ENCODE measurements at places on chromosomes 12 and 14.

GRCh38 chr14:50362764-50363713 is 33.6 kb downstream of the CDKL1 start:
- DNase-seq, result peak; percentile 47

- peak; percentile 82 for DNase-seq
Measured at GRCh38 chr12:89225401-89225800, 126.9 kb downstream of the DUSP6 start.

DNA sequence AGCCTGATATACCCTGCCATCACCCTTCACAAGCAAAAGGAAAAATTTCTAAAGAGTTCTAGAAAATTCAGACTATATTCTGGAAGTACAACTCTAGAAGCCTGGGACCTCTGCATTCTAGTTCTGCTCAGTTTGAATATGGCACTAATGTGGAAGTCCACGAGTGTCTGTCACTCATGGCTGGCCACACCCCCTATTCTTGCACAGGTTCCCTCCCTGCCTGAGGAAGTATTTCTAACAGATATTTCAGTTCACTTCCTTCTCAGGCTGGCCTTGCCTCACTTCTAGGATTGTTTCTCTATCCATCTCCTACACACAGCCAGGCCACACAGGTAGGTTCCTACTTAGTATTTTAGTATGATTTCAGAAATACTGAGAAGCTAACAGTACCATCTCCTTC is 67.4 kb downstream of the PHLDA1 start:
- no peak for DNase-seq

GRCh38 chr12:704516-705242 is 41.4 kb upstream of the NINJ2 start:
- no peak for DNase-seq

DNA sequence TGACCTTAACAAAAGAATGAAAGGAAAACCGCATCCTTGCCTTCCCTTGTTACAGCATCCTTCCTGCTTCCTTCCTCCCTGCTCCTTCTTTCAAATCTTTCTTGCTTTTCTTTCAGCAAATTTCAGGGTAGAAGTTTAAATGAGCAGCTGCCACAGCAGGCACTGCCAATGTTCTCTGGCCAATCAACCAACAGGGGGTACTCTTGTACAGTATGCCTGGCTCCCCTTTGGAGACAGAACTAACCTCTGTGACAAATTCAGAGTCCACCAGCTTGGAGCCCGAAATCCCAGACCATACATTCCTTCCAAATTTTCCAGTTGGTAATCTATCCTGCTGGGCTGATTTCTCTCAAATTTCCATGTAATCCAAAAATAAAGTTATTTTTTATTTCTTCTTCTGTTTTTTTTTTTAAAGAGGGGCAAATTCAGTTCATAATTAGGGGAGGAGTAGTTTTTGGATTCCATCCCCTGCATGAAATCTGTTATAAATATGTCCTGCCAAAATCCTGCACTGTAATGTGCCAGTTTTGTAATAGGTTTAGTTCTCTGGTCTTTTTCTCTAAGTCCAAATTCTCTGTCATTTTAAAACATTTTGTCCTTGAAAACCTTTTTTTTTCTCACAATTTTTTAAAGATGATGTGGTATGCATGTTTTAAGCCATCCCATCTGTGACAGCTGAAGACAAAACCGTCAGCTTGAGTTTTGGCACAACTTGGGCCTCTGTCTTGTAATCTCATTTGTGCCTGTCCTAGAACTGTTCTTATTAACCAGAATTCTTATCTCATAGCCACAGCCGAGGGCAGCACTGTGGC is 610.0 kb upstream of the LMO3 start:
- DNase-seq, result no peak

Data from stimulated activated CD8-positive, alpha-beta memory T cell treated with anti-CD3 and anti-CD28 coated beads, Interleukin-4, amount 100 ng/mL, for 48 hours (primary cell).